ENCODE measurements at places on chromosomes 7 and 10.

- no peak for DNase-seq
Observed at GRCh38 chr7:44880317-44881018, 4.9 kb downstream of the PURB start.

- DNase-seq, result no peak
Observed at GRCh38 chr7:22121702-22122474, 176.2 kb upstream of the CDCA7L start.

GRCh38 chr7:128447941-128448564 is 7.6 kb upstream of the HILPDA start:
- no peak for DNase-seq

DNA sequence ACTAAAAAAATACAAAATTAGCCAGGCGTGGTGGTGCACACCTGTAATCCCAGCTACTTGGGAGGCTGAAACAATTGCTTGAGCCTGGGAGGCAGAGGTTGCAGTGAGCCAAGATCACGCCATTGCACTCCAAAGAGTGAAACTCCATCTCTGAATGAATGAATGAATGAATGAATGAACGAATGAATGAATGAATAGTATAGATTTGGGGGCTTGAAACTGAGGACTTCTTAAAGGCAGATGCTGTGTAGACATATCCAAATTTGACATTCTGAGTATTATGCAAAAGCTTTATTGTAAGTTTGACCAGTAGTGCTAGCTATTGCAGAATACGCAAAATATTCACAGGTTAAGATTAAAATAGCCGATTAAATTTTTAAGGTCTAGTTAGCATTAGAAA is 30.8 kb upstream of the ST7 start:
- DNase-seq, result no peak

DNA sequence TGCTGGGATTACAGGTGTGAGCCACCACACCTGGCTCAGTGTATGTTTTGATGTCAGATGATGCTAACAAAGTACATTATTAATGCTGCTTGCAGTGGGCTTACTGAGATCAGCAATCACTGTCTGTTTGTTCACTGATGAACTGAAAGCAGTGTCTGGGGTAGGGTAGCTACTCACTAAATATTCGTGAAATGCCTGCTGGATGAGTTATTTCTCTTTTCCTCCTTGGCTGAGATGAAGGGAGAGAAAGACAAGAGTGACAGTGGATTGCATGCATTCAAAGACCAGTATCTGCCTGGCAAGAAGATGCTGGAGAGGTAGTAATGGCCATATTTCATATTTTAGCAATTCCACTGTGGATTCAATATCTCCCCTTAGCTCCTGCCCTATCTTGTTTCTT is 32.3 kb downstream of the FAM107B start:
- DNase-seq, result no peak

DNA sequence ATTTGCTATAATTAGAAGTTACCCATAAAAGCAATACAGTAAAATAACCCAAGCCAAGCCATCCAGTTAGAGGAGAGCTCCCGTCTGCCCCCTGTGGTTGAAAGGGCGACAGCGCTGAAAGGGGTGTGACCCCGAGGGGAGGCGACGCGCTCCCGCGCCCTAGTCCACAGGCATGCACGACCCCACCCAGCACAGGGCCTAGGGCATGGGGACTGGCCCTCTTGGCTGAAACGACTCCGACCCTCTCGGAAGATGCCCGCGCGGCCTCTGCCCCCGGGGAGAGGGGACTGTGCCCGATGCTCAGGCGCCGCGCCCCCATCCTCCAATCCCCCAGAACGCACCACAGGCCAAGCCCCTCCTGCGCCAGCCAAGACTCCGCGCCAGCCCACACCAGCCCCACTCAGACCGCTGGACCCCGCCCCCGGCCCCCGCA is 64.0 kb downstream of the CSGALNACT2 start:
- DNase-seq, result peak; percentile 20

Data from stimulated activated CD8-positive, alpha-beta memory T cell treated with anti-CD3 and anti-CD28 coated beads, Interleukin-15, amount 100 ng/mL, for 1 hour (primary cell).